IMR-90 (cell line): ENCODE measurements at places on chromosomes 5 and 9. TPM values are rescaled to one million over a fixed set of nuclear protein-coding genes. Genes with fewer than 3 reads are reported as not detected.
A peak's percentile ranks its signal among the peaks of the same experiment; 100 is the strongest.

GRCh38 chr5:119318256-119318894 is 37.4 kb upstream of the TNFAIP8 start:
- DNase-seq = no peak

DNA sequence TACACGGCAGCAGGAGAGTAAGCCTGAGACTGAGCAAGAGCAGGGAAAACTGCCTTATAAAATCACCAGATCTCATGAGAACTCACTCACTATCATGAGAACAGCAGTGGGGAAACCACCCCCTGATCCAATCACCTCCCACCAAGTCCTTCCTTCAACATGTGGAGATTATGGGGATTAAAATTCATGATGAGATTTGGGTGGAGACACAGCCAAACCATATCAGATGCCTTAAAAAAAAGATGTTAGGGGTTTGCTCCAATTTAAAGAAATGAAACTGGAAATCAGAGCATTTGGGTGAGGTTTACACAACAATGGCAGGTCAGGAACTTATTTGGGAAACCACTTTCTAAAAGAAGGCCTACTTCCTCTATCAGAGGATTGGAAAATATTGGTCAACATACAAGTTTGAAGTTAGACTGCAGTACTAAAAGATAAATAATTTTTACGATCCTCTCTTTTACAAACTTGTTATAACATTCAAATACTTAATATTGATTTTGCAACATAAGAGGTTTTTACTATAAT is 105.1 kb downstream of the FBN2 start:
- no peak for DNase-seq

FBP1 gene
- polyA plus RNA-seq = not detected in 2 replicates

GRCh38 chr5:67636850-67637524 is 440.4 kb upstream of the CD180 start:
- no peak for DNase-seq

DNA sequence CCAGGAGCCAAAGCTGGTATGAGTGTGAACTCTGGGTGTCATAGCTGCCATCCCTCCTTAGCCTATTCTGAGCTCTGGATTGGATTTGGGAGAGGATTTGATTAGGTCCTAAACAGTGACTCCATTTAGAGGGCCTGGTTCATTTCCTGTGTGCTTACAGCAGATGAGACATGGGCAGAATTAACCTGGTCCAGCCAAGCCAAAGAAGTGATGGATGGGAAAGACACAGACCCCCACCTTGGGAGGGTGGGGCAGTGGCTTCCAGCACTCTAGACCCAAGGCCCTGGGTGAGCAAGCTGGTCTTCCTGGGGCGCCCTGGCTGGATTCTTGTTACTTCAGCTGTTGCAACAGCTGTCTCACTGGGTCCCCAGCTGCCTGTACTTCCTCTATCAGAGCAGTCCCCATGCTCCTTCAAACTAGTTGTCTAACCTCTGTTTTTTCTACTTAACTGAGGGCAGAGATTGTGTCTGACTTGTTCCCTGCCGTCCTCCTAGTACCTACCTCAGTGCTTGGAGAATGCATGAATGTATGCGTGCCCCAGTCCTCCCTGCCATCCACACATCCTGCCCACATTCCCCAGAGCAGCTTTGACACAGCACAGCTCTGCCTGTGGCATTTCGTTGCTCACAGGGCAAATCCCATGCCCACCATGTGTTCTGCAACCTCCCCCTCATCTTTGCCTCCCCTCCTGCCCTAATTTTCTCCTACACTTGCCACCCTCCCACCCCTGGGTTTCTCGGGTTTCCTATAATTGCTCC is 115.9 kb downstream of the RGS3 start:
- DNase-seq = peak; percentile 60

- peak; percentile 33 for DNase-seq
These were observed 7.5 kb upstream of the REEP5 start for GRCh38 chr5:112929336-112930081.

DNA sequence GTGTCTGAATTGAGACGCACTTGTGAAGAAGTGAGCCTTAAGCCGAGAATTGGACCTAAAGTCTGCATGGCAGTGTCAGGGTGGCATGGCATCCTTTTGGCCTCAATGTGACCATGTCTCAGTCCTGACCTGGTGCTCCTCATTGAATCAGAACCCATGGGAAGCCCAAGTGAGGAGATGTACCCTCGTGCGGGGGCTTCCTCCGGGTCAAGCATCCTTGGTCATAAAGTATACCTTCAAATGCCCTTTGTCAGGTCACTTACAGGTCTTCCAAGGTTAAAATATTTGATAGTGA is 202.2 kb downstream of the GADD45G start:
- DNase-seq = no peak

- no peak for DNase-seq
These were observed 4.5 kb upstream of the EGFL7 start for GRCh38 chr9:136657974-136658848.

GRCh38 chr9:3285365-3286161 is 240.2 kb downstream of the RFX3 start:
- DNase-seq = peak; percentile 37

MCTP1 gene
- 0.07 and 0.21 TPM in 2 replicates for polyA plus RNA-seq
